ENCODE measurements at places on chromosomes 6 and 20.
A peak's percentile ranks its signal among the peaks of the same experiment; 100 is the strongest.

- DNase-seq = no peak
These were observed 183.9 kb downstream of the ERMARD start for GRCh38 chr6:169935348-169935718.

- no peak for DNase-seq
These were observed 329.1 kb downstream of the CDH4 start for GRCh38 chr20:61580958-61581824.

DNA sequence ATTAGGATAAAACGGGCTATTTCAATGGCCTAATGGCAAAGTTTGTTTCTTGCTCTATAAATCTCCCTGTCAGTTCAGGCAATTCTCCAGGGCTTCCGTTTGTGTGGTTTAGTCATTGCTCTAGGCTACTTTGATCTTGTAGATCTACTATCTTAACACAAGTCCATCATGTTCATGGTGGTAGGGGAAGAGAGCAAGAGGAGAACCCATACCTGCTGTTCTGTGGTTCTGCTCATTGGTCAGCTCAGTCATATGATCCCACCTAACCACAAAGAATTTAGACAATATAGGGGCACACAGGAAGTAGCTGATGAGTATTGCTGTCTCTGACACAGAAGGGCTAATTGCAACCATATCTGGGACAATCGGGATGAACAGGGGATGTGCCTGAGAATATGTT lies 4.9 kb upstream of the DEK start:
- DNase-seq = peak; percentile 12

DNA sequence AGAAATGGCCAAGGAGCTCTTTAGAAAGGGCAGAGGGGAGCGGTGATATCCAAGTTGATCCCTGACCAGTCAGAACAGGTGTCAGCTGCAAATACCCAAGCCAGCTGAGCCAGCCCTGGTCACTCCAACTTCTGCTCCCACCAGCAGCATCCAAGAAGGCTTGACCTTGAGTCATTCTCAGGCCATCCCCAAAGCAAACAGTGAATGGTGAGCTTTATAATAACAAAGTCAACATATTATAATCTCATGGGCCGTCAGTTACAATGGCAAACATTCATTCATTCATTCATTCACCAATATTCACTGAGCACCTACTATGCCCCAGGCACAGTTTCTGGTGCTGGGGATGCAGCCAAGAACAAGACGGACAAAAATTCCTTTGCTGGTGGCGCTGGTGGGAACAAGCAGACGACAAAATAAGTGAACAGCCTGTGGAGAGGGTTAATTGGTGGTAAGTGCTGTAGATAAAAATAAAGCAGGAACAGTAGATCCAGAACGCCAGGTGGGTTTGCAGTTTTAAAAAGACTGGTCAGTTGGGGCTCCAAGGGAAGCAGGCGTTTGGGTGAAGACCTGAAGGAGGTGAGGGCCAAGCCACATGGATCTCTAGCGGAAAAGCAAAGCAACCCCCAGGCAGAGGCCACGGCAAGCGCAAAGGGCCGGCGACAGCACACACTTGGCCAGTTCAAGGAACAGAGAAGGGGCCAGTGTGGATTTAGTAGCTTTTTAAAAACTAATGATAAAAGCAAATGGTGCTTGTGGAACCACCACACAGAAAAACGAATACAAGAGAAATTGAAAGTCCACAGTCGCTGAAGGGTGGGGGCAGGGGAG lies 131.8 kb upstream of the PTPN1 start:
- DNase-seq = no peak

DNA sequence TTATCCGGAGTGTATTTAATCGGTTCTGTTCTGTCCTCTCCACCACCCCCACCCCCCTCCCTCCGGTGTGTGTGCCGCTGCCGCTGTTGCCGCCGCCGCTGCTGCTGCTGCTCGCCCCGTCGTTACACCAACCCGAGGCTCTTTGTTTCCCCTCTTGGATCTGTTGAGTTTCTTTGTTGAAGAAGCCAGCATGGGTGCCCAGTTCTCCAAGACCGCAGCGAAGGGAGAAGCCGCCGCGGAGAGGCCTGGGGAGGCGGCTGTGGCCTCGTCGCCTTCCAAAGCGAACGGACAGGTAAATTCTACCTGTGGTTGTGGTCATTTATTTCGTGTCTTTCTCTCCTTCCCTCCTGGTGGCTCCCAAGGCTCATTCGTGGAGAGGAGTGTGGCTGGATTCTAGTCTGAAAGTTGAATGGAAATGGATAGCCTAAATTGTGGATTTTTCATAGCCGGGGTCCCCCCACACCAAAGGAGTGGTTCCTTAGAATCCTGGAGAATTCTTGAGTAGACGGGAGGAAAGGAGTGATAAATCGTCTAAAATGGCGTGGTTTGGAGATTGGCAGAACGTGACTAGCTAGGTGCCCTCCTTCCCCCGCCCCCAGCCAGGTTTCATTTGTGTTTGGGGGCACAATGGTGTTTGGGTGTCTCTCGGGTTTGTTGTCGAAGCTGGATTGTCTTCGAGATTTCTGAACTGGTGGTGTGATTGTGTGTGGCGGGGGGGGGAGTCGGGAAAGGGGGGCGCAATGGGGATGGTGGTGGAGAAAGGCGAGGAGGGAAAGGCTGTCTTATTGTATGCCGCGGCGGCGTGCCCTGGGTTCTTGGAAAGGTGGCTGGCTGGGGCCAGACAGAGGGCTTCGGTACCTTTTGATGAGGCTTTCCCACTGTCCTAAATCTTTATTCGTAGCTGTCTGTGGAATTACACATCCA lies 673 bp downstream of the MARCKS start:
- peak; percentile 25 for DNase-seq

GRCh38 chr6:112298021-112298745 lies 43.8 kb upstream of the LAMA4 start:
- DNase-seq = no peak

DNA sequence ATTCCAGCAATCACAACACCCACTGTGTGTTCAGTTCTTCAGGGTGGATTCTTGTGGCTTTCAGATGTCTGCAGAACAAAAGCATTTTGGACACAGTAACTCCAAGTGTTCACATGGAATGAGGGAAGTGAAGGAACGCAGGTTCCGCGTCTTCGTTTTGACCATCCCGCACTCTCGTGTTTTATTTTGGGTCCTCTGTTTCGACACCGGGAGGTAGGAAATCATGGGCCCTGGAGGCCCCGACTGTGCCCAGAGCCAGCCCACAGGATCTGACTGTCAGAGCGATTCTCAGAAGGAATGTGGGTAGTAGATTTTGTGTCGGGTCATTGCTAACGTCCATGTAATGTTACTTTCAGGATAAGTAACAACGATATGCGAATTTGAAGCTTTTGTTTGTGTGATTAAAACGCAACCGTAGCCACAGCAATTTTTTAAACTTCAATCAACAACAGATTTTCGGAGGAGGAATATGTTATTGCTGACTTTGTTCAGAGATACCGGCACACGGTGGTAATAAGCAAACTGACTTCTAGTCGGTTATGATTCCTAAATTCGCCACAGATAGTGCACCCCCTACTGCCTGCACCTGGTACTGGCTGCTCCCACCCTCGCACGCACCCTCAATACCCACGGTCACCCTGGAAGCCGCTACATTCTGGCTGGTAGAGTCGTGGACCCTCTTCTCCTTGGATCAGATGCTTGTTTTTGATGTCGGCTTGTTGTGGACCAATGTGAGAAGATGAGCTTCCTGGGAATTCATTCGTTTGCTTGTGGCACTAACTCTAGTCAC lies 10.5 kb downstream of the NPEPL1 start:
- no peak for DNase-seq

- DNase-seq = no peak
These were observed 17.2 kb downstream of the SERINC3 start for GRCh38 chr20:44504402-44505307.

DNA sequence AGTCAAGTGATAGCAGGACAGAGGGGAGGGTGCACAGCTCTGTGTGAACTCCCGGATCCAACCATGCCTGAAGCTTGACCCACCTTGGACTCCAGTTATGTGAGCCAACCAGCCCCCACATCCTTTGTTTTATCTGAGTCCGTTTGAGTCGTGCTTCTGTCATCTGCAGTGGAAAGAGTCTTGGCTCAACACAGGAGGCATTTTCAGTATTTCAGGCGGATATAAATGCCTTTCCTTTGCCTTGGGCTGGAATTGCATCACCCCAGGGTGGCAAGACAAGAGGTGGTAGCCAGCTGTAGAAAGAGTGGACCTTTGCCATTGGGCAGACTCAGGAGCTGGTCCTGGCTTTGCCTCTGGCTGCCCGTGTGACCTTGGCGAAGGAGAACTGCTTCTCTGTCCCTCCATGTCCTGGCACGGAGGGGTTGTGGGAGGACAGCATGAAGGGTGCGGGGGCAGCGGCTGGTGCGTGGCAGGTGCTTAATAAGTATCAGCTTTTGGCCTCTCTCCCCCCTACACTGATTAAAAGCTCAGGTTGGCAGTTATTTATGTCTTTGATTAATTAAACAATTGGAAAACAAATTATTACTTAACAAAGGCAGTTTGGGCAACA lies 42.6 kb upstream of the APCDD1L start:
- no peak for DNase-seq

DNA sequence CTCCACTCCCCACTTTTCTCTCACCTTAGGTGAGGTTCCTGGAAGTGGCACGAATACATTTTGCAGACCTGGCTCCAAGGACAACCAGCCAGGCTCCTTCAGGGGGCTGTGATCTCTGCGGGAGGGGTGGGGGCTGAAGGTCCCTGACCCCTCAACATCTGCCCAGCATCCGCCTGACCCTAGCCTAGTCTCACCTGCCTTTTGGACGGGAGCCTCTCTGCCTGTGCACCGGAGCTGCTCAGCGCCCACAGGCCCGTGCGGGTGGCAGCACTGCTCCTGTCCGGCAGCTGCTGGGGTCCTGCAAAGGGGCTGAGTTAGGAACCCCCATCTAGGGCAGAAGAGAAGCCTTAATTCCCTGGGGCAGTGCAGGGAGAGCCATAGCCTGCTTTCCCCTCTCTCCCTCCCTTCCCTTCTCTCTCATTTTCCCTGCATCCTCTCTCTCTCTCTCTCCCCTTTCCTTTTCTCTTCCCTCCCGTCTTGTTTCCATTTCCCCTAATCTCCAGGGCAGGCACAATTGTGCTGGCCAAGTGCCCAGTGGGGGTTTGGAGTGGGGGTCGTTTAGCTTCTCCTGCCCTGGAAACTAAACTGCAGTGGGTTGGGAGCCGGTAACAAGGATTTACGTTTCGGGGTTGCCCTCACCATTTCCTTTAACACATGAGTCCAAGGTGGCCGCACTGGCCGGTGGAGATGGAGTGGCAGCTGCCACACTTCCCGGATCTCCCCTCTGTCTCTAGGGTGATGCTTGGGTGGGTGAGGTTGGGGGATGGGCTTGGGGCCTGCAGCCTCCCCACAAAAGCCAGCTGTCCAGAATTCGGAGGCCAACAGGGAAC lies 54.1 kb downstream of the CTCFL start:
- DNase-seq = no peak

- DNase-seq = no peak
These were observed 41.2 kb downstream of the DUSP22 start for GRCh38 chr6:333379-334002.

DNA sequence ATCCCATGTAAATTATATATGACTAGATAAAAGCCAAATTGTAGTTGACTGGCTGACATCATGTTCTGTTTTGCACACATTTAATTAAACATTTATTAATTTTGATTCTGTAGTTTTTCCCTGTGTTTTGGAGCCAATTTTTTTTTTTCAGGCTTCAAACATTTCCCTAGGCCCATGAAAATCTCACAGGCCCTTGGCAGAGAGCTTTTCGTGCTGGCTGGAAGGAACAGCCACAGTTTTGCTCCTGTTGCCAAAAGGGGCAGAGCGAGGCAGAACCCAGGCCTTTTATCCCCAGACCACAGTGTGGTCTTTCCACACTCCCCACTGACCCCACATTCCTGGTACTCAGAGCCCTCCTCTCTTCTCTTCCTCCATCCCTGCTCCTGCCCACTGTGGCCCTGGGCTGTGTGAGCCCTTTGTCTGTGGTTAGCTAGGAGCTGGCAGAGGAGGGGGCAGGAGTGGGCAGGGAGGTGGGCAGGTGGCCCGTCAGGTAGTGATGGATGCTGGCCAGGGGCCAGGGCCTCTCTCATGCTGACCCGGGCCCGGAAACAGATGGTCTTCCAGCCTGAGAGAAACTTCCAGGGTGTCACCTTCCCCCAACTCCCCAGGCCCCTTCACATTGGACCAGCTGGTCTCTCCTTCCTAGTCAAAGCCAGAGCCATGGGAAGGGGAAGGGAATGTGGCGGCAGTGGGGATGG lies 19.4 kb upstream of the CCM2L start:
- no peak for DNase-seq

- DNase-seq = peak; percentile 72
These were observed at the start of gene SERPINB1 for GRCh38 chr6:2841264-2842138. Gene SERPINB1, minus strand, starts transcription at chr6:2841863. Its CDS starts 1,277 bp downstream, at chr6:2840586.

GRCh38 chr6:105507811-105508210 lies 104.9 kb upstream of the PREP start:
- DNase-seq = no peak

- peak; percentile 70 for DNase-seq
These were observed 200 bp downstream of the ZBTB22 start for GRCh38 chr6:33317419-33317668.

- DNase-seq = no peak
These were observed 8.6 kb downstream of the BYSL start for GRCh38 chr6:41929924-41930323.

- peak; percentile 78 for DNase-seq
These were observed 180.0 kb downstream of the TBXT start for GRCh38 chr6:165987483-165988301.

DNA sequence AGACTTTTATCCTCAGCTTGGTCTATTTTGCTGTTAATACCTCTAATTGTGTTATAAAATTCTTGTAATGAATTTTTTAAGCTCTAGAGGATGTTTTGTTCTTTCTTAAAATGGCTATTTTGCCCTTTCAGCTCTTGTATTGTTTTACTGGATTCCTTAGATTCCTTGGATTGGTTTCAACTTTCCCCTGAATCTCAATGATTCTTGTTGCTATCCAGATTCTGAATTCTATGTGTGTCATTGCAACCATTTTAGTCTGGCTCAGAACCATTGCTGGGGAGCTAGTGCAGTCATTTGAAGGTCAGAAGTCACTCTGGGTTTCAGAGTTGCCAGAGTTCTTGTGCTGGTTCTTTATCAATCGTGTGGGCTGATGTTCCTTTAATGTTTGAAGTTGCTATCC lies 37.1 kb downstream of the OTOR start:
- DNase-seq = no peak

DNA sequence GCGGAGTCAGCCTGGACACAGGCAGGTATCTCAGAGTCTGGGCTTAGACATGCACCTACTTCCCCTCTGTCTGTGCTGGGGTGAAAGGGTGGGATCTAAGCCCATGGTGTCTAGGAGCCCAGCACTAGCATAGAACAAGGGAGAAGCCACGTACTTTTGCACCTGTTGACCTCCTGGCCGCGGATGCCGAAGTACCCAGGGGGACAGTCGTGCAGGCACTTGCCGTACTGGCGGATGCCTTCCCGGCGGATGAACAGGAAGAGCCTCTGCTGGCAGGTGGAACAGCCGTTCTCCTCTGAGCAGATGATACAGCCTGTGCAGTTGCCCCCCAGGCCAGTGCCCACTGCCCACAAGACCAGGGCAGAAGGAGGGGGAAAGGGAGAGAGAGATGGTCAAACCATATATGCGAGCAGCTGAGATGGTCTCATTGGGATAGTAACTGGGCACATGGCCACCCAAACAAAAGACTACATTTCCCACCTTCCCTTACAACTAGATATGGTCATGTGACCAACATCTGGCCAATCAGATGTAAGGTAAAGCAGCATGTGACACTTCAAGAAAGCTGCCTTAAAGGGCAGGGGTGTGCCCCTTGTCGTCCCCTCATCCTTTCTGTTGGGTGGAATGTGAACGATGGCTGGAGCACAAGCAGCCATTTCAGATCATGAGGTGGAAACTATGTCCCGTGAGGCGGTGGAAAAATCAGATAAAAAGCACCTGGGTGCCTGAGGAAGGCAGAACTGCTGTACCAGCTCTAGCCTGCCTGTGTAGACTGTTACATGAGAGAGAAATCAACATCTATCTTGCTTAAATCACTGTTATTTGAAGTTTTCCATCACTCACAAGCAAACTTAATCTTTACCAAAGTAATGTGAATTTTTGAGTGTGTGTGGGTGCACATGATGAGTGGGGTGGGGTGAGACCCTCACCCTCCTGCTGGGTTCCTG lies 34.0 kb downstream of the RSPO4 start:
- peak; percentile 32 for DNase-seq

Data from HEK293T (cell line).